ENCODE measurements at places on chromosomes 5 and 9.

DNA sequence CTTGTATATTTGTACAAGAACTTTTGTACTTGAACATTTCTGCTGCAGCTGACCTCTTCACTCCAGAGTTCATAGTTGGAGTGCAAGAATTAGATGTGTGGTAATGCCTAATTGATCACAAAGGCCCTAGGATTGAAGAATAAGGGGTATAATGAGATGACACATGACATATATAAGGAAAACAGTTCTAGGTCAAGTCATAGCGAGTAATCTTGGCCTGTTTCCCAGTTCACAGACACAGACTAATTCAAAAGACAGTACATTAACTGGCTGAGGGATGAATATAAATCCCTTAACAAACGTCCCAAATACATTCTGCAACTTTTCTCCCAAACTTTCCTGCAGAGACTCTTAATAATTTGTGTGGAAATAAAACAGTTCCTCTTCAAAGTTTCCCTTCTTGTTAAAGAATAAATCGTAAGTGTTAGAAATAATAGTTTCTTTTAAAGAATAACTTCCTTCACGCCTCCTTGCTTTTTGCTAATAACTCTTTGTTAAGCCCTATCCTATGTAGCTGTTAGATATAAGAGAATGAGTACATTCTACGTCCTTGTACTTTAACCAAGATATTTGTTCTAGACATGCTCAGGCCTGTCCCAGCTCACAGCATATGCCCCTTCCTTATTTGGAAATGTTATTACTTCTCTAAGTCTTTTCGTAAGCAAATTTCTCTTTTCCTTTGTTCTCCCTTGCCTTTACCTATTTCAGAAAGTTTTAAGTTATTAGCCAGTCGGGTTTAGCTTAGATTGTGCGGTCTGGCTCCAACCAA, 556.4 kb upstream of the CTNND2 start:
- no peak for DNase-seq

DNA sequence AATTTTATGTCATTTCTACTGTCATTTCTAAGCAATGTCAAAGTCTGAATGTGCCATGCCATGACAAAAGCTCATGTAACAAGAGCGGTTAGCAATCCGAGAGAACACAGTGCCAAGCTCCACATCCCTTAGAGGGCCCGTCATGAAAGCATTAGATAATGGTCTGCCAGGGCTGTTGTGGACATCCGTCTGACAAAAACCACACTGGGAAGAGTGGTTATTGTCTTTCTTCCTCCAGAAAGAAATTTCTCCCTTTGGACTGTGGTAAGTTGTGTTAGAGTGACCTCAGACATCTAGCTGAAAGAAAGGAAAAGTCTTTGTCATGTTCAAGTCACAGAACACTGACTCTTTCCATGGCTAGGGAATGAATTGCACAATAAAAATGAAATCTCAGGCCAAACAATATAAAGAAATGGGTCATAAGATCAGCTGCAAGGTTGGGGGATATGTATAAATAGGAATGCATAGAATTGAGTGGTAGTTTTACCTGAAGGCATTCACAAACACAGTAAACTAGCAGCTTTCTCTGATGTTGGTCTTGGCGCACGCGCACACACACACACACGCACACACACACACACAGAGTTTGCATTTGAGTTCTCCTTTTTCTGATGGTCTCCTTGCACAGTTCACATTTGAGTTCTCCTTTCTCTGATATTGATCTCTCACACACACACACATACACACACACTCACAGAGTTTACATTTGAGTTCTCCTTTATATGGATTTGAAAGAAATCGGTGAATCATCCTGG, 5.3 kb downstream of the SLC1A3 start:
- DNase-seq: peak; percentile 54

DNA sequence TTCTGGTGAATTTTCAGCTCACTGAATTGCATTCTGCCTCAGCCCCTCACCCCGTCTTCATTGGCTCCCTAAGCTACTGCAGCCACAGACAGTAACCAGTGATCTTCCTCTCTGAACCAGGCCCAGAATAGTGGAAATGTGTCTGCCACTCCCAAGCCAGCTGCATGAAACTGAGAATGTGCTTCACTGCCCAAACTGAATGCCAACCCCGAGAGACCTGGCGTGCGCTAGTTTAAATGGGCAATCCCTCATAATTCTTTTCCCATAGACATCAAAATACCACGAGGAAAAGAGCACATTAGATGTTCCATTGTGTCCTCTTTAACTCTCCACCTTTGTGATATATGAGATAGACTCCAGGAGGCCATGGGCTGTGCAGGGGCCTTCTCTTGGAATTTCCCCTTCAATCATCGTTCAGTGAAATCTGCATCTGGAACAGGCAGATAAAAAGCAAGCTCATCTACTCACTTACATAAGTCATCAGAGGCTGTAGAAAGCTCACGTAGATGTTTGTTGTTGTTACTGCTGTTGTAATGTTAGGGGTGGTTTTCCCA, 320.2 kb downstream of the NFIB start:
- no peak for DNase-seq

GRCh38 chr9:109252291-109252690, 68.6 kb downstream of the EPB41L4B start:
- no peak for DNase-seq

DNA sequence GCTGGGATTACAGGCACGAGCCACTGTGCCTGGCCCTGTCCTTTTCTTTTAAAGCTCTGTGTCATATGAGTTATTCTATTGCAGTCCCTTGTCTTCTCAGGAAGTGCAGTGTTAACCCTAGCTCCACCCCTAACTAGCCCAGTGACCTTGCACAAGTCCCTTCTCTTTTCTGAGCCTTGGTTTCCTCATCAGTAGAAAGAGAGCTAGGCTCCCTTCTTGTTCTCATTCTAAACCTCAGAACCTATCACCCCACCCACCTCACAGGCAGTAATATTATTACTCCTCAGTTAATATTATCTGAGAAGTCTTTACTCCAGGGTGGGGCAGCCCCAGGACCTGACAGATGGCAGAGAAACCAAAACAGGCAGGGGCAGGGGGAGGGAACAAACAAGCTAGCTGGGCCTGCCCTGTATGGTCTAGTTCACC, 7.2 kb downstream of the CYFIP2 start:
- no peak for DNase-seq

- no peak for DNase-seq
These were observed 865.0 kb upstream of the ACO1 start for GRCh38 chr9:31519424-31519823.

GRCh38 chr5:161481922-161482321, 64.6 kb downstream of the GABRB2 start:
- DNase-seq: no peak

DNA sequence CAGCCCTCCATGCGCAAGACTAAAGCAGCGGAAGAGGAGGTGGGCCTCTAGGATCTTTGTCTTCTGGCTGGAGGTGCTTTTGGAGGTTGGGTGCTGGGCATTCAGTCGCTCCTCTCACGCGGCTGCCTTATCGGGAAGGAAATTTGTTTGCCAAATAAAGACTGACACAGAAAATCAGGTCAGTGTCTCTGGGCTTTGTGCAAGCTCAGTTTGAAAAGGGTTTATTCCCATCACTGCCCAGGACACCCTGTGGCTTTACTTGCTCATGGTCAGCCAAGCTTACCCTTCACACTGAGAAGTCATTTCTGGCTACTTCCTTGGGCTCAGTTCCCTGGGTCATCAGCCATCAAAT, 10.5 kb downstream of the SLC2A8 start:
- DNase-seq: no peak

GRCh38 chr9:99850736-99851499, 29.2 kb downstream of the NR4A3 start:
- no peak for DNase-seq

GRCh38 chr5:6715758-6716628, 2.8 kb downstream of the TENT4A start:
- no peak for DNase-seq

DNA sequence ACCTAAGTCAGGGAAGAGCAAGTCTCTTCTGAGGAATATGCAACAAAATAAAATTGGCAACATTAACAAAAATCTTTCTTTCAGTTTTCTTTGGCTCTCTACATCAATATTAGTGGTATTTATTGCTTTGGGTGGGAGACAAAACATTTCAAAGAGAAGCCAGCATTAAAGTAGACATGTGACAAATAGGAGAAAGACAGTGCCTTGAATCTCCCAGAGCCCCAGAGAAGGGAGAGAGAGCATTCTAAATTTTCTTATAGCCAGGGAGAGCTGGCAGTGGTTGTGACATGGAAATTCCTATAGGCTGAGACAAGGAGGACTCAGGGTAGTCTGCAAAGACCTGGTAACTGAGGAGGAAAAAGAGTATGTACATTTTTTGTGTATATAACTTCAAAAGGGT, 79.4 kb upstream of the NREP start:
- DNase-seq: no peak
